ENCODE measurements at places on chromosomes 1 and 21.

DNA sequence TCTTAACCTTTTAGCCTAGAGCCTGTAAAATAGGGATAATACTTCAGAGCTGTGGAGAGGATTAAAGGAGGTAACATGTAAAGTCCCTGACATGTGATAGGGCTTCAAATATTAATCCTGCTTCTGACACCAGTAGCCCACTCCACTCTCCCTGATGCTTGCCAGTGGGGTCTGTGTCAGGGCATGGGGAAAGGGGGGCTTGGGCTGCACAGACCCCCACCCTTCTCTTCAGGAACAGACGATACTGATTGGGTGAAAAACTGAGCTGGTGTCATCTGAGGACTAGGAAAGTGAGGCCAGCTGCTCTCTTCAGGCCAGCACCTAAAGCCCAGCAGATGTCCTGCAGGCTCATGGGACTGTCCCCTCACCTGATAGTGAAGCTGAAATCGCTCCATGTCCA, 27.0 kb upstream of the MEF2D start:
- no peak for DNase-seq

DNA sequence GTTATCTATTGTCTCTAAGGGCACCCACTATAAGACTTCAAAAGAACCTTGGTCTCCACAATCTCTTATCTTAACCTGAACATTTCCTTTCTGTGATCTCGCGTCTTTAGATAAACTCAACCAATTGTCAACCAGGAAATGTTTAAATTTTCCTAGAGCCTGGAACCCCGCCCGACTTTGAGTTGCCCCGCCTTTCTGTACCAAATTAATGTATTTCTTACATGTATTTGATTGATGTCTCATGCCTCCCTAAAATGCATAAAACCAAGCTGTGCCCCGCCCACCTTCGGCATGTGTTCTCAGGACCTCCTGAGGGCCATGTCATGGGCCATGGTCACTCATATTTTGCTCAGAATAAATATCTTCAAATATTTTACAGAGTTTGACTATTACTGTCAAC, 5.9 kb upstream of the CXADR start:
- no peak for DNase-seq

DNA sequence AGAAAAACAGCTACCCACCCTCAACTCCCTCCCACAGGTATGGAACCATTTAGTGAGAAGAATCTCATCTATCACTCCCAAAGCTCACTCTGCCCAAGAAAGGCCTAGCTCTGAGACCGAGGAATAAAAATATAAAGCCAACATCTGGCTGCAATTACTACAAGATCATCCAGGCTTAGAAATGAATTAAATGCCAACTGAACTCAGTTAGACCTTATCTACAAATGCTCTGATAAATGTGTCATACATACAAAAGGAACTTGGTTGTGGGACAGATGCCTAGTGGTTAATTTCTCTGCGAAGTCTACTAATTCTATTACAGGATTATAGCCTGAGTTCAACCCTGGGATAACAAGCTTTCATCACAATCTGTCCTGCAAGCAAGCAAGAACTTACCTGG, 6.7 kb downstream of the ADIPOR1 start:
- DNase-seq = no peak

DNA sequence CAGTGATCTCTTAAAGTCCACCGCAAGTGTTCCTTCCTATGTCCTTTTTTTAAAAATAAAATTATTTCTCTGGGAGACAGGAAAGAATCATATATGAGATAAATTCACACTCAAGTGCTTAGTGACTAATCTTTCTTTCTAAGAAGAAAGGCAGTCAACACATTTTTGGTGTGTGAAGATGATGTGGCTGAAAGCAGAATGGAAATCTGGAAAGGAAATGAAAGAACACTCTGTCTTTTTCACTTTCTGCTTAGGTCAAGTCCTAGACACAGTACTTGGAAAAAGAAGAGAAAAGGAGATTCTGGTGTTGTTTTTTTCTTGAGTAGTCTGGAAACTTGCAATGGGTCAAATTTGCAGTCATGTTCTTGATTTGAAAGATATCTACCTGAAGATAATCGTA, 45.5 kb upstream of the PRRX1 start:
- DNase-seq = no peak

DNA sequence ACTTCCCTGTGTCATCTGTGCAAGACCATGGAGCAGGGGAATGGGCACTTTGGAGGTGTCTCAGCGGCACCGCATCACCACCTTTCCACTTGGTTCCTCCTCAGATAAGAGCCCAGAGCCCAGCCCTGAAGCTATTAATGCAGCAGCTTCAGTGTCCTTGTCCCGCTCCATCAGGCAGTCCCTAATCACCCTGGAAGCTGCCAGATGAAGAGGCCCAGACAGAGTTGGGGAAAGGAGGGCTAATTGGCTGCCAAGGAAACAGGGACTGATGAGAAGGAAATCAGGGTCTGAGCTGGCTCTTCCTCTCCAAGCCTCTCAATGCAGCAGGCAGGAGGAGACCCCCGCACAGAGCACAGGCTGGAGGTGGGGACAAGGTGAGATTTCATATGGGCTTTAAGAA, 83.1 kb upstream of the KLHDC7A start:
- no peak for DNase-seq

DNA sequence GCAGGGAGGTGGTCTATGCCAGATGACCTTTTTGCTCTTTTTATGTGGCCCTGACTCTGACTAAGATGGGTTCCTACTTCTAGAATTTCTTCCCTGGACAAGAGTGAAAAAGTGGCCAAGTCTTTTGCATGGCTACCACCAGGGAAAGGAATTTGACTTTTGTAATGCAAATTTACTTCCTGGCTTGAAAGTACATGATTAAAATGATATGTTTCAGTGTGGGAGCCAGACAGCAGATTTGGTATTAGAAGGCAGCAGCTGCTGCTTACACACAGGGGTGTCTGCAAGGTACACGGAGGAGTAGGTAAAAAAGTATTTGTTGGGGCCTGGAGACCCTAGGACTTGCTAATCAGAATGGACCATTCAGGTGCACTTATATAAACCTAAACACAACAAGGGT, 78.4 kb downstream of the KCND3 start:
- no peak for DNase-seq
